ENCODE measurements at places on chromosomes 6 and 20. TPM values are rescaled to one million over a fixed set of nuclear protein-coding genes. Genes with fewer than 3 reads are reported as not detected.

- H3K4me1 ChIP-seq: peaks cover 76% of the 10 kb centered on the region
- no peak for DNase-seq
- no peaks in the 10 kb centered on the region for H3K36me3 ChIP-seq
- H3K27ac ChIP-seq: peak overlapping the region; percentile 88
Measured at GRCh38 chr6:111590209-111590980, 15.3 kb downstream of the TRAF3IP2 start.

GRCh38 chr6:90136837-90137568 lies 159.6 kb downstream of the BACH2 start:
- peak overlapping the region; percentile 10 for H3K27ac ChIP-seq
- no peaks in the 10 kb centered on the region for H3K27me3 ChIP-seq
- peaks cover 24% of the 10 kb centered on the region for H3K4me1 ChIP-seq
- no peak overlapping the region for H3K4me3 ChIP-seq
- no peak for DNase-seq

The TRDN gene
- 0.14 TPM for total RNA-seq

DNA sequence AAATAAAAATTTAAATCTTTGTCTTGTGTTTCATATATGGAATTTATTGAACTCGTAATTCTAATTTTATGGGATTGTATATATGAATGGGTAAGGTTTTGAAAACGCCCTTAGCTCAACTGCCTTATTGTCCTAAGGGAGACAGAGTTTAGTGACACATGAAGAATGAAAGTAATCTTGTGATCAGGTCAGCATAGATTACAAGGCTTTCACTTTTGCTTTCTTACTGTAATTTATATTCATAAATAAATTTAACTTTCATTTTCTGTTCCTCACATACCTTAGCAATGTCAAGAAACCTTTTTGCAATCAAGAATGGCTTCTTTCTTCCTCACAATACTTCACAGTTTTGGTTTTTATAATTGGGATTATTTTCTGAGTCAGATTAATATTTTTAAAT lies 14.4 kb downstream of the KPNA5 start:
- no peaks in the 10 kb centered on the region for H3K36me3 ChIP-seq
- H3K4me1 ChIP-seq: no peaks in the 10 kb centered on the region
- no peak overlapping the region for H3K4me3 ChIP-seq
- H3K27me3 ChIP-seq: no peaks in the 10 kb centered on the region

The SEMG1 gene
- not detected for total RNA-seq

The PIGU gene
- total RNA-seq: 10.2 TPM

The EDEM2 gene
- total RNA-seq: 25.3 TPM

The SIGLEC1 gene
- 12.2 TPM for total RNA-seq

DNA sequence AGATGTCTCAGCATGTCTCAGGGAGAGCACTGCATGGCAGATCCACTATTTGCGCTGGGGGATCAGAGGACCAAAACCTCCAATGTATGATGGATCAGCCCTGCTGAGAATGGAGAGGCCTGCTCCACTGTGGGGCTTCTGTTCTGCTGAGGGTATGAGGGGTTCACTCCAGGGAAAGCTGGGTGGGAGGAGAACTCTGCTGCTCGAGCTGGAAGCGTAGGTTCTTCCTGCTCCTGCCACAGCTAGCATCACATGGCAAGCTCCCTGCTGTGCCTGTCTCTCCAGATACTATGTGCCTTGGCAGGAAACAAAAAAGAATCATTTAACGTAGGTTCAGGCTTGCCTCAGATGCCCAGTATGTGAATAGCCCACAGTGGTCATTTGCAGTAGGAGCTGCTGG lies 105.8 kb downstream of the EPM2A start:
- H3K27me3 ChIP-seq: no peaks in the 10 kb centered on the region
- H3K27ac ChIP-seq: no peak overlapping the region
- no peaks in the 10 kb centered on the region for H3K4me1 ChIP-seq
- DNase-seq: no peak

GRCh38 chr6:52152711-52153160 lies 33.4 kb upstream of the IL17A start:
- no peak for DNase-seq
- H3K27me3 ChIP-seq: no peaks in the 10 kb centered on the region
- H3K27ac ChIP-seq: no peak overlapping the region
- no peaks in the 10 kb centered on the region for H3K36me3 ChIP-seq

GRCh38 chr6:143397227-143398222 lies 53.0 kb downstream of the ADAT2 start:
- H3K4me1 ChIP-seq: peaks cover 13% of the 10 kb centered on the region
- no peak overlapping the region for H3K4me3 ChIP-seq
- H3K36me3 ChIP-seq: no peaks in the 10 kb centered on the region
- peak; percentile 41 for DNase-seq

DNA sequence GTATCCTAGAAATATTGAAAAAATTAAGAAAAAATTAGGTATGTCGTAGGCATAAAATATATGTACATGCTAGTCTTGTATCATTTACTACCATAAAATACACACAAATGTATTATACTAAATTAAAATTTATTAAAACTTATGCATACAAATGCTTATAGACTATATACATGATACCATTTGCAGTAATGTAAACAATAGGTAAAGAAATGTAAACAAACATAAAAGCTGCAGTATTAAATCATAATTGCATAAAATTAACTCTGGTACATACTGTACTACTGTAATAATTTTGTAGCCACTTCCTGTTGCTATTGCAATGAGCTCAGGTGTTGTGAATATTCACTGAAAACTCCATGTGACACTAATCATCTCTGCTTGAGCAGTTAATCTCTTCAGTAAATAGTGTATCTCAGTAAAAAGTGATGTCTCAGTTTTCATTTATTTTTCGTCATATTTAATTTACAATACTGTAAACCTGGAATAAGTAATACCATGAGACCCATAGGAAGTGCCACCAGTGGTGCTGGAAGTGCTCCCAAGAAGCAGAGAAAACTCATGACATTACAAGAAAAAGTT lies 29.3 kb downstream of the RALGAPB start:
- H3K36me3 ChIP-seq: peaks cover 26% of the 10 kb centered on the region
- no peaks in the 10 kb centered on the region for H3K27me3 ChIP-seq
- H3K4me1 ChIP-seq: no peaks in the 10 kb centered on the region
- no peak overlapping the region for H3K4me3 ChIP-seq

- H3K4me3 ChIP-seq: no peak overlapping the region
- H3K27me3 ChIP-seq: no peaks in the 10 kb centered on the region
- H3K36me3 ChIP-seq: no peaks in the 10 kb centered on the region
- H3K27ac ChIP-seq: no peak overlapping the region
Measured at GRCh38 chr6:99745651-99746050, 139.0 kb downstream of the PRDM13 start.

The DLK2 gene
- total RNA-seq: not detected

DNA sequence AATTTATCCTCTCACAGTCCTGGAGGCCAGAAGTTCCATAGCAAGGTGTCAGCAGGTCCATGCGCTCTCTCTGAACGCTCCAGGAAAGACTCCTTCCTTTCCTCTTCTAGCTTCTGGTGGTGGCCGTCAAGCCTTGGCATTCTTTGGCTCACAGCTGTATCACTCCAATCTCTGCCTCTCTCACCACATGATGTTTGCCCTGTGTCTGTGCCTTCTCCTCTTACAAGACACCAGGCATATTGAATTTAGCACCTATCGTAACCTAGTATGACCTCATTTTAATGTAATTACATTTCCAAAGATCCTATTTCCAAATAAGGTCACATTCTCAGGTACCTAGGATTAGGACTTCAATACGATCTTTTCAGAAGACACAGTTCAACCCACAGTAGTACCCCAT lies 428.5 kb downstream of the CD83 start:
- DNase-seq: no peak
- H3K27ac ChIP-seq: no peak overlapping the region
- H3K4me3 ChIP-seq: no peak overlapping the region
- no peaks in the 10 kb centered on the region for H3K4me1 ChIP-seq
- no peaks in the 10 kb centered on the region for H3K36me3 ChIP-seq

The SCUBE3 gene
- 101 TPM for total RNA-seq

The TFAP2C gene
- 2.0 TPM for total RNA-seq

DNA sequence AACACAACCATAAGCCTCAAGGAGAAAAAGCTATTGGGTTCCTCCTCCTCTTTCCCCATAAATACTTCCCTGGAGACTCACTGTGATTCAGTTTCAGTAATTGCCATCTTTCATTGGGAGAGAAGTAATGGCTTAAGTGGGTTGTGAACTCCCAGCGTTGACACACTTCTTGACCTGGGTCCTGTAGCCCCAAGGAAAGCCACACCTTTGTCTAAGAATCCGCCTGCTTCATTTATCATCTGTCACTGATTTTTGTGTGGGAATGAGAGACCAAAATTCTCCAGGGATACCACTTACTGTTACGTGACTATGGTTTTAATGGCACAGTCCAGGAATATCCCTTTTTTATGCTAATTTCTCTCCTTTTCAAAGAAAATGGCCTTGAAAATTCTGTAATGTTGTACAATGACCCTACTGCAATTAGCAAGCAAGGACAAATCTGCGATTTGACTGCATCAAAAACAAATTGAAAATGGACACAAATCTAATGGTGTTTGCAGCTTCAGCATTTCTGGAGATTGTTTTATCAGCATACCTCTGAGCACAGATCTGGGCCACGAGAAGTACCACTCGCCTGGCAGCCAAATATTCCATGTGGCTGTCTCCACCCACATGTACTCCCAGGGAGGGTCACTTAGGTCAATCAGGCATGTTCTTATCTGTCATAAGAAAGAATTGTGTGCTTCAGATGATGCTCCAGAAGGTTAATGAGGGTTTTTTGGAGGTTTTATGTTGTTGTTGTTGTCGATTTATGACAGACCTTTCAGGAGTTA lies 29.8 kb downstream of the DCBLD1 start:
- H3K27ac ChIP-seq: no peak overlapping the region
- H3K36me3 ChIP-seq: no peaks in the 10 kb centered on the region
- no peak overlapping the region for H3K4me3 ChIP-seq
- H3K27me3 ChIP-seq: no peaks in the 10 kb centered on the region

- H3K4me3 ChIP-seq: no peak overlapping the region
- H3K4me1 ChIP-seq: peaks cover 27% of the 10 kb centered on the region
- no peak overlapping the region for H3K27ac ChIP-seq
- DNase-seq: no peak
- no peaks in the 10 kb centered on the region for H3K27me3 ChIP-seq
- no peaks in the 10 kb centered on the region for H3K36me3 ChIP-seq
Measured at GRCh38 chr20:62820208-62820961, 3.5 kb downstream of the COL9A3 start.

DNA sequence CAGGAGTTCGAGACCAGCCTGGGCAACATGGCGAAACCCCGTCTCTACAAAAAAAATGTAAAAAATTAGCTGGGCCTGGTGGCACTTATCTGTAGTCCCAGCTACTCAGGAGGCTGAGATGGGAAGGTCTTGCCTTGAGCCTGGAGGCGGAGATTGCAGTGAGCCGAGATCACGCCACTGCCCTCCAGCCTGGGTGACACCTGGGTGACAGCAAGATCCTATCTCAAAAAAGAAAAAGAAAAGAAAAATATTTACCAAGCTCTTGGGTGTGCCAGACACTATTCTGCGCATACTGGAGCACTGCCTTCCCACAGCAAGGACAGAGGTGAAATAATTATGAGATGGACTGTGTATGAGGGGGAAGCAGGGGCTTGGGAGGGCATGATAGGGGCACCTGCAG lies 19.6 kb downstream of the POFUT1 start:
- H3K36me3 ChIP-seq: peaks cover 23% of the 10 kb centered on the region
- H3K27ac ChIP-seq: no peak overlapping the region
- DNase-seq: no peak
- H3K27me3 ChIP-seq: no peaks in the 10 kb centered on the region

The PROKR2 gene
- not detected for total RNA-seq

The AGER gene
- total RNA-seq: 3.8 TPM

DNA sequence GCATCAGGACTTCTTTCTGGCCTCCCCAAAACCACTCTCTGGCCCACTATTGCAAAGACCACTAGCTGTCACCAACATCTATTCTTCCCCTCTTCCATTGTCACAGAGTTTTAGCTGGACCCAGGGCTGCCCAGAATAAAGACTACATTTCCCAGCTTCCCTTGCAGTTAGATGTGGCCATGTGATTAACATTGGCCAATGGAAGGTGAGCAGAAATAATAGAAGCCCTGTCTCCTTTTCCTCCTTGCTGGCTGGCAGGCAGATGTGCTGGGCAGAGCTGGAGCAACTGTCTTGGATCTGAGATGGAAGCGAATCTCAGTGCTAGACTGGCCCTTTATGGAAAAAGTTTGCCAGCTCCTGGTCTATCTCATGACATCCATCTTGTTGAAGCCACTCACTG lies 97.0 kb downstream of the KCNB1 start:
- H3K4me3 ChIP-seq: no peak overlapping the region
- DNase-seq: no peak
- no peaks in the 10 kb centered on the region for H3K27me3 ChIP-seq
- no peaks in the 10 kb centered on the region for H3K36me3 ChIP-seq

- H3K27me3 ChIP-seq: no peaks in the 10 kb centered on the region
- DNase-seq: no peak
- H3K36me3 ChIP-seq: no peaks in the 10 kb centered on the region
- no peak overlapping the region for H3K4me3 ChIP-seq
Measured at GRCh38 chr20:59988141-59988540, 29.9 kb downstream of the CDH26 start.

The POU5F1 gene
- 4.0 TPM for total RNA-seq

The OXT gene
- total RNA-seq: not detected

- DNase-seq: no peak
- H3K27ac ChIP-seq: no peak overlapping the region
- no peaks in the 10 kb centered on the region for H3K36me3 ChIP-seq
- no peaks in the 10 kb centered on the region for H3K4me1 ChIP-seq
- no peak overlapping the region for H3K4me3 ChIP-seq
Measured at GRCh38 chr6:69542494-69542893, 254.3 kb downstream of the LMBRD1 start.

The VSTM2L gene
- 5.4 TPM for total RNA-seq

The SLC32A1 gene
- not detected for total RNA-seq

GRCh38 chr6:2848851-2849250 lies 7.2 kb upstream of the SERPINB1 start:
- no peaks in the 10 kb centered on the region for H3K27me3 ChIP-seq
- no peak overlapping the region for H3K27ac ChIP-seq
- no peaks in the 10 kb centered on the region for H3K36me3 ChIP-seq
- no peak for DNase-seq
- peaks cover 10% of the 10 kb centered on the region for H3K4me1 ChIP-seq

- H3K36me3 ChIP-seq: no peaks in the 10 kb centered on the region
- no peaks in the 10 kb centered on the region for H3K4me1 ChIP-seq
- no peak for DNase-seq
- H3K27ac ChIP-seq: no peak overlapping the region
Measured at GRCh38 chr20:46324960-46325703, 16.8 kb upstream of the CDH22 start.

The ZNF391 gene
- 1.6 TPM for total RNA-seq

DNA sequence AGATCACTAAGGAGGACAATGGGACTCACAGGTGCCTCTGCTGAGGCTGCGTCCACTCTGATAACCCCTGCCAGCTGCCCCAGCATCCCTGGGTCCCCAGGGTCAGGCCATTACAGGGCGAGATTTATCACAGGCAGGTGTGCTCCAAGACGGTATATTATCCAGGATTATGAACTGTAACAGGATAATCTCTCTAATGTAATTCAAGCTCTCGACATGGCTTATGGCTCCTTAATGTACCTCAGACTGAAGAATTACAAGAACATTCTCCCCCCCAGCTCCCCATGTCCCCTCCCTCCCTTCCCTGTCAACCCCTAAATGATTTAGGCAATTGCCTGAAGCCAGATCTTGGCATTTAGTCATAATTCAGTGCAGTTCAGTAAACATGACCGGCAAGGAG lies 86.8 kb downstream of the NCR2 start:
- no peaks in the 10 kb centered on the region for H3K27me3 ChIP-seq
- H3K27ac ChIP-seq: no peak overlapping the region
- H3K4me1 ChIP-seq: peaks cover 7% of the 10 kb centered on the region
- H3K4me3 ChIP-seq: no peak overlapping the region

The NDUFAF4 gene
- 15.3 TPM for total RNA-seq
